ENCODE measurements at places on chromosomes 3 and 15.
A peak's percentile ranks its signal among the peaks of the same experiment; 100 is the strongest.

- DNase-seq = no peak
Observed at GRCh38 chr3:165056510-165056909, 21.8 kb downstream of the SI start.

GRCh38 chr3:67654844-67655177 lies 399 bp upstream of the SUCLG2 start:
- no peak for DNase-seq

DNA sequence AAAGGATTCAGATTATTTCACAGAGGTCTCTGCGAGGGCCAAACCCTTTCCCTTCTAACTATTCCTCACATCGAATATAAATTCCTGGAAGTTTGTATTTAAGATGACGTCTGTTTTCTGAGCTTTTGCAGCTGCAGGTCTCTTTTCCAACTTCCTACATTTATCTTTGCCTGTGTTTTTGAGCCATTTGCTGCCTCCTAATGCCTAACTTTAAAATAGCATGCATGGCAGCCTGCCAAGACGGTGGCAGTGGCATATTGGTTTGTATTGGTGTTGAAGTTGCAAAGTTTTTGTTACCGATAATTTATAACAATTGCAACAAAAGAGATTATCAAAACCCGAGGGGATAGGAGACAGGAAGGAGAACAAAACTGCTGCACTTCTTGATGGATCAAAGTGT lies 187.1 kb upstream of the DNAJC19 start:
- no peak for DNase-seq

- no peak for DNase-seq
Observed at GRCh38 chr15:77282333-77282732, 137.6 kb downstream of the PEAK1 start.

DNA sequence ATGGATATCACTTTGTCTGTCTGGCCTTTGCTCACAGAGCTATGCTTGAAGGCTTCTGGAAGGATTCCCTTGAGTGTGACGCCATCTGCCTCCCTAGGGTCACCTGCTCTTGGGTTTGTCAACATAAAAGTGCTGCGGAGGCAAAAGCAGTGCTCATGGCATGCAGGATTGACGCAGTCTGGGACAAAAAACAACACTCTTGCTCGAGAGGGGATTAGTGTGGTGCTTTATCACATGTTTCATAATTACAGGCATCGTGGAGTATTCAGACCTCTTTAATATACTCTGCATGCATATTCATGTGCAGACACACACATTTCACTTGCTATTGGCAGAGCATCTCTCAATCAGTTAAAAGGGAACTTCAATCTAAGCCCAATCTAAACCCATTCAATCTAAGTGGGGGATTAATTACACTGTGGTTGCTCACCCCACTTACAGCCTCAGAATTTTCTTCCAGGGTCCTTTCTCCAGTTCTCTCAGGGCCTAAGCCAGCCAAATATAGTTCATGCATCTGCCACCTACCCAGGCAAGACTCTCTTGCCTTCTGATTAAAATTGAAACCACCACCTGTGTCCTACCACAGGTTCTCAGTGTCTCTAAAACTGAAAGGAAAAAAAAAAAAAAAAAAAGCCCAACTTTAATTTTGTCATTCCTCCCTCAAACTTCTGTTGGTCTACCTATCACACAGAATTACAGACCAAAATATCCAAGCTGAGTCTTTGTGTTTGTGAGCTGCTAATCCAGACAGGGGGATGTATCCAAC lies 75.6 kb downstream of the BFSP2 start:
- peak; percentile 78 for DNase-seq

- peak; percentile 50 for DNase-seq
Observed at GRCh38 chr15:67240235-67241131, 14.0 kb downstream of the AAGAB start.

DNA sequence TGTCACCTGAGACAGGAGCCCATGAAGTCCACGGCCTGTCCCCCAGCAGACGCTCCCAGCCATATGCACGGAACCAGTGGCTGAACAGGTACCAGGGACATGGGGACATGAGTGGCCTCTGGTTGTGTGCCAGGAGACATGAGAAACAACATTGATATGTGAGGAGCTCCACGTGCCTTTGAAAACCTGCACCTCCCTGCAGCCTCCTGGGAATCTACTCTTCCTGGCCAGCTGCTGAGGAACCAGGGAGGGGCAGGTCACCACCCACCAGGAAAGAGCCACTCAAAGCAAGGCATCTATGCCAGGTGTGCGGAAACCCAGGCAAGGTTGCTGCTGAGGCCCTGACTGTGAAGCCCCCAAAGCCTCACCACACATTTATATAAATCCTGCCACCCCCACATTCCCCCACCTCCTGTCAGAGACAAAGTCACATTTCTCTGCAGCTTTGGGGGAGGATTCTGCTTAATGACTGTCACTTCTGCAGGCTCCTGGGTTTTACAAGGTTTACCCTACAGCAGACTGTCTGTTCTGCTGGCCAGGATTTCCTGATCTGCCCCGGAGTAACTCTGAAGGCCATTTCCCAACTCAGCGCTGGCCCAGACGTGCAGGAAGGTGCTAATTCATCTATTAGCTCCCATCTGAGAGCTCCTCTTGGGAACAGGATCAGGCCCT lies 110.8 kb downstream of the ADCY5 start:
- DNase-seq = no peak

All from activated CD4-positive, alpha-beta T cell treated with anti-CD3 and anti-CD28 coated beads, Interleukin-2, amount 50 U/mL, for 16 hours (primary cell).